ENCODE measurements at places on chromosomes 6 and 20.

GRCh38 chr6:169845426-169846285 is 94.2 kb downstream of the ERMARD start:
- no peak for DNase-seq

DNA sequence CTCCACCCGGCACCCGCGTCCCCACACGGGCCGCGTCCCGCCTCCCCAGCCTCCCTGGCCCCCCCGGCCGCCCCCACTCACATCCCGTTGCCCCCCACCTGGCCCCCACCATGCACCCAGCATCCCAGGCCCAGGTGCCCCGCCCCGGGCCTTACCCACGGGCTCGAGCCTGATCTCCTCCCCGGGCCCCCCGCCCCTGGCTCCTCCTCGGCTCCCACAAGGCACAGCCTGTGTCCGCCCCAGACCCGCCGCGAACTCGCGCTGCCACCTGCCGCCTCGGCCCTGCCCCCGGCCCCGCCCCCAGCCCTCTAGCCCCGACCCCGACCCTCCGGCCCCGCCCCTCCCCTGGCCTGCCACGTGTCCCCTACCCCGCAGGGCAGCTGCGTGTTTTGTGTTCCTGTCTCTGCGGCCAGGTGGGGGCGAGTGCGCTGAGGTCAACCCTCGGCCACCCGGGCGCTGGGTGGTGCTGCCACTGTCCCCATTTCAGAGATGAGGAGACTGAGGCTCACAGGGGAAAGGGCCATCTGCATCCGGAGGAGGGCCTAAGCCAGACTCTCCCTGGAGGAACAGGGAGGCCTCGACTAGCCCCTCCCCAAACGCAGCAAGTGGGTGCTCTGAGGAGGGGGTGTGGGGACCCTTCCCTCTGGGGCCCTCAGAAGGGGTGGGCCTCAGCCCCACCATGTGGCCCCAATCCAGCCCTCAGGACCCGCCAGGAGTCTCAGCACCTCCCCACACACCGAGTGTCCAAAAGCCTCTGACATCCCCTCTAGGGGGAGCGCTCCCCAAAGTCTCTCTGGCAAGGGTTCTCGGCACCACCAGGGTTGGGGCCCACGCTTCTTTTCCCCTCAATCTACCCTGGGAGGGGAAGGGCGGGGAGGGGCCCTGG is 99.8 kb downstream of the TAF4 start:
- no peak for DNase-seq

DNA sequence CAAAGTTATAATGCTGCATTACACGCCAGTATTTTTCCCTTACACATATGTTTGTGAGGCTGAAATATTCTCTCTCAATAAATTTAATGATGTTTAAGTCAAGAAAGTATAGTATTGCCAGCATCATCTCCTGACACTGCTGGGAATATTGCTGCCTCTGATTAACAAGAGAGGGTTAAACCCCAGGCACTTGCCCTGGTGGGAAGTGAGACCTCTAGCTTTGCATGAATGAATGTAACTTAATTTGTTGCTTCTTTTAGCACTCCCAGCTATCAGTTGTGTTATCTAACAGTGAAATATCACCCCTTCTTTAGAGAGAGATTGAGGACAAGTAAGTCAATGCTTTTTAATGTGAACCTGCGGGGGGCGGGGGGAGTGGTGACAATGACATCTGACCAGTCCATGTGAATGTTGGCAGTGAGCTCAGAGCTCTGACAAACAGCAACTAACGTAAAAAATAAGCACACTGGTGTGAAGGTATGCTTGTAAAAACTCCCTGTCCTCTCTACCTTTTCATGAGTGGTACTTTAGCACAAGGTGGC is 9.8 kb downstream of the FOXA2 start:
- DNase-seq: no peak

DNA sequence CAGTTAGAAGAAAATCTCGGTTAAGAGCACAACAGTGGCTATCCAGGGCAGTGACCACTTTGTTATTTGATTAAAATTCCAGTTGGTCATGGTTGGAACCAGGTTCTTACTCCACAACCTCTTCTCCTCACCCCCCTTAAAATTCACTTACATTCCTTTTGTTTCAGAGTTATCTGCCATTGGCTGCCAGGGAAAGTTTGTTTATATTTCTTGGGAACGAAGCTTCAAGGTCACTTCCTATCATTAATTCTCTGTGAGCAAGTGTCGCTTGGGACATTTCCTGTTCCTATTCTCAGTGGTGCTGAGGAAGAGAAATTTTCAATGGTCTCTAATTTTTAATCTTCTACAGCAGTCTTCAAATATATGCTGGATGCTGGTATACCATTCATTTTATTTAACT is 121.1 kb upstream of the COL21A1 start:
- DNase-seq: no peak

DNA sequence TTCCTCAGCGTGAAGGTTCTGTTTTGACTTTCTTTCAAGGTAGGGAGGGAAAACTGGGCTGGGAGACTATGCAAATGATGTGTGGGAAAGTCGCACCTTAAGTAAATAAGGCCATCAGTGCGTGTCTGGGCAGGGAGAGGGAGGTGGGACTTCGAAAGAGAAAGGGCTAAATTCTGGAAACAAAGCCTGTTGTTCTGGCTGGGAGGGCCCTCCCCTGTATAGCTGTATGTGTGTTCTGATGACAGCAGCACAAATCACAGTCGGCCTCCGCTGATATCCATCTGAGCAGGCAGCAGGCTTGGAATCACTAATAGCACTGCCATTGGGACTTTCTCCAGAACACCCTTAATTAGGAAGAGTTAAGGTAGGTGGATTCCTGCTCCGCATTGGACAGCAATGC is 19.2 kb downstream of the JAG1 start:
- no peak for DNase-seq

GRCh38 chr6:28565823-28566526 is 40.3 kb downstream of the GPX5 start:
- peak; percentile 27 for DNase-seq

DNA sequence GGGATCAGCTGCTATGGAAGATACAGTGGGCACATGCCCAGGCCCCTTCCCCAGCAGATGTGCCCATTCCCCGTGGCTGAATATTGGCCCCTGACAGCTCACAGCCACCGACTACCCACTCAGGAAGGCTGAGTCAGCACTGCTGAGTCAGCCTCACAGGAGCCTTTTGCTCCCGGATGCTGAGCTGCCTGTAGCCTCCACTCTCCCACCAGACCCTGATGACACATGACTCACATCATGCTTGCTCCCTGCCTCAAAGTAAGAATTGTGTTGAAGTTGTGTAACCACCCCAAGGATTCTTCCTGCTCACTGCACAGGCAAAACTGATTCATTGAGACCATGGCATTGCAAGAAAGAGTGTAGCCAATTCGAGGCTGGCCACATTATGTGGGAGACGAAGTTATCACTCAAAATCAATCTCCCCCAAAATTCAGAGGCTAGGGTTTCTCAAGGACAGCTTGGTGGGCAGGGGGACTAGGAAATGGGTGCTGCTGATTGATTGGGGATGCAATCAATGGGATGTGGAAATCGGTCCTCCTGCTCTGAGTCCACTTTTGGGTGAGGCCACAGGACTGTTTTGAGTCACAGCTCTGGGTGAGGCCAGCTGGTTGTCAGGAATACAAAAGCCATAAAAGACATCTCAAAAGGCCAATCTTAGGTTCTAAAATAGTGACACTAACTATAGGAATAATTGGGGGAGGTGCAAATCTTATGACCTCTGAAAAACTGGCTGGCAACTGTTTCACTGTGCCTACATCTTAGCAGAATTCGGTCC is 556.6 kb upstream of the CDH4 start:
- DNase-seq: no peak

DNA sequence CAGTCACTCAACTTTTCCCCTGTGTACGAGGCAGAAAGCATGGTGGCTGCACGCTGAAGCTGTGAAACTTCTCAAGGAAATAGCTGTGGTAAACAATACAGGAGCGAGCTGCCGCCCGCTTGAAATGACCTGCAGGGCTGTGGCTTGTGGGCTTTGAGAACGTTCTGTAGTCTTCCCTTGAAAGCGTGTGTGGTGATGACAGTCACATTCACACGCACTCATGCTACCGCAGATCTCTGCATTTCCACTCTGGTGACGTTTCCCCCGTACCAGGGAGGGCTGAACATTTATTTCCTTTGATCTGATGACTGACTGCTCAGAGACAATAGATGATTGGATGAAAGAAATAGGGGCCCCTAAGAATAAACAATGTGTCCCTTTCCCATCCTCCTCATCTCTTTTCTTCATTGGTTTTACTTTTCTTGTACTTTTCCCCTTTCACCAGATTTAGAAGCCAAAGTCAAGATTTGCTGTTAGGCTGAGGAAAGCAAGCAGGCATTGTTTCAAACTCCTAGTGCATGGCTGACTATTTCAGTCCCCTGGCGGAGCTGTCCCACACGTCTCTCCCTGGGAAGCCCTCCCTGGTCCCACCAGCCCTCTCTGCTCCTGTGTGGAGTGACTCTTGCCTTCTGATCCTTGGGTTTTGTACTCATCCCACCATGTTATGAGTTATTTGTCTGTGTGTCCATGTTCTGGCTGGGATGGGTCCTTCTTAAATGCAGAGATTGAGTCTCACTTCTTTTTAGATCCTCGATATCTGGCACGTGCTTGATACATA is 3.9 kb downstream of the SYTL3 start:
- DNase-seq: no peak

DNA sequence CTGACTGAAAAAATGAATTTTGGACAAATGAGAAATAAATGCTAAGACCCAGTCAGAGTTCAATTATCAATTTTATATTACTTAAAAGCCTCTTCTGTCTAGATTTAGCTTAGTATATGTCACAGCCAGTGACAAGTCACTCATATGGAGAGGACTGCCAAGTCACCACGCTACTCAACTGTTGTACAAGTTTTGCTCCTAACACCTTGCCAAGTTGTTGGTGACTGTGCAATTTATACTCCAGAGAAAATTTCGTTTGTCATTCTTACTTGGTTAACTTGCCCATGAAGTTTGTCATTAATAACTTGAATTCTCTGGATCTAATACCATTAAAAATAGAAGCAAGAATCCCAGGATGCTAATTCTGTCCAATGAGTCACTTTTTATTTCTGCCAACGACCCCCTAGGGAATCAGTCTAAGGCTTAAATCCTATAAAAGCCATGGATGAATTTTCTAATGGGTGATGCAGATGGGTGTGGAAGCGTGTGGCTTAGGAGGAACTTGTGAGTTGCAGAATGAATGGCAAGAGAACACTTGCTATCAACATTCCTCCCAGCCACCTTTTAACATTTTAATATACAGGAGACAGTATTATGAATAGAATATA is 30.4 kb upstream of the FBXO30 start:
- DNase-seq: no peak

- no peak for DNase-seq
Measured at GRCh38 chr20:60204601-60205000, 246.4 kb downstream of the CDH26 start.

- no peak for DNase-seq
Measured at GRCh38 chr6:140784573-140784972, 1348.2 kb upstream of the GJE1 start.

GRCh38 chr6:150876598-150876997 is 11.1 kb downstream of the MTHFD1L start:
- DNase-seq: no peak

DNA sequence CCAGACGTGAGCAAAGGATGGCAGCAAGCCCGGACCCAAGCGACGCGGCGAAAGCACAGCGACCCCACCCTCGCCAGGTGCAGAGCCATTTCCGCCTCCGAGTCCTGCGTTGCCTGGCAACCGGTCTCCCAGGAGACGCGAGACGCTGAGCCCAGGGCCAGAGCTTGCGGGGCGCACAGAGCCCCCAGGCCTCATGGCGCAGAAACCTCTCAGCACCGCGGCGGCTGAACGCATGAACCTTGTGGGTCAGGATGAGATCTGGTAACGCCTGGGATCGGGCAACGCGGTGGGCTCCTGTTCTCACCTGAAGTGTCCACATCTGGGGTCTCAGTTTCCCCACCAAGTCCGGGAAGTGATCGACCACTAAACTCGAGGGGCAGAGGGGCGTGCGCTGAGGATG is 77.7 kb downstream of the ANKRD60 start:
- no peak for DNase-seq

DNA sequence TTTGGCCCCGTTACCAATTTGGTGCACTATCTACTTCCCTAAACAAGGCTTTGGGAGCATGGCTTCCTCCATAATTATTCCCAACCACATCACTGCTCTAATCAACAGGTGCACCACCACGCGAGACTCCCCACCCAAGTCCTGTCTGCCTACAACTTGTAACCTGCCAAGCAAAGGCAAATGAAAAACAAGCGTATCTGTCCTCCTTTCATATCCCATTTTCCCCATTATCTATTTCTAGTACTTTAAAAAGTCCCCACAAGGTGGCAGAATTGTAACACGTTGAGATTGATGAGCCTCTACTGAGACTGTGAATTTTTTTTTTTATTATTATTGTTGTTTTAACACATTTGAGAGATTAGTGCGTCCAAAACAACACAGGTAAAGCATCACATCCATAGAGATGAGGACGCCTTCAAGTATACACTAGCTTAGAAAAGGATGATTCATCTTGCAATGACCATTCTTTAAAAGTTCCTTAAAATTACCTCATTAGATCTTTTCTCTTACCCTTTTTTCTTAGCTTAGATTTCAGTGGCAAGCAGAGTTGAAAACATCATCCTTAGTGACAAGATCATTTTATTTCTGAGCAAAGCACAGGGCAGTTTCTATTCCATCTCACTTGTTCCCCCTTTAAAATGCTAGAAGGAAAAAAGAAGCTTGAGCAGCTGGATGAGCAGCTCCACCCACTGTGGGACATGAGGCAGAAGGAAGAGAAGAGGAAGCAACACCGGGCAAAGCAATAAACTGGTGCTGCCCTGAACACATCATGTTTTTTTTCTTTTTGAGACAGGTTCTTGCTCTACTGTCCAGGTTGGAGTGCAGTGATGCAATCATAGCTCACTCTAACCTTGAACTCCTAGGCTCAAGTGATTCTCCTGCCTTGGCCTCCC is 210.8 kb downstream of the ARHGAP18 start:
- DNase-seq: peak; percentile 13

DNA sequence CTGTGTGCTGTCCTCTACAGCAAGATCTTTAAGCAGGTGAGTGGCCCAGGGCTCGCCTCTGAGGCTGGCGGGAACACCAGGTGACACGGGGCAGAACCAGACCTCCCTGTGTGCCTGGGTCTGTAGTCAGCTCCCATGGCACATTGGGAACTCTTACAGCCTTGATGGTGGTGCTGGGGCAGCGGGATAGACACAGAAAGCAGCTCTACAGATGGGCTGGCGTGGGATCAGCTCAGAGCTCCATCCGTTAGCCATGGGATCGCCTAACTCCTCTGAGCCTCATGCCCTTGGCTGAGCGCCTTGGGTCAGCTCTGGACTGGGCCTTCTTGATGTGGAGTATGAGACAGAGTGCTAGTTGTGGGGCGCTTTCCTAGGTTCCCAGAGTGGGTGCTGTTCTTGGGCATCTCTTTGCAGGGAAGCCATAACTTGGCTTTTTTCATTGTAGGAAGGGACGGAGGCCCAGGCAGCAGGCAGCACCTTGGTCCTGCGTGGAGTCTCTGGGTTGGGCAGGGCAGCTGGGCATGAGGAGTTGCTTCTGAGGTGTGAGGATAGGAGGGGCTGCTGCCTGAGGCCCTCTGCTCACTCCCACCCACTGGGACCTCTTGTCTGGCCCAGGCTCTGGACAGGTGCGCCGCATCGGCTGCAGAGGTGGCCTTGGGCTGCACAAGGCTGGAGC is 51.3 kb downstream of the EFCAB8 start:
- no peak for DNase-seq

All from HuH-7 (cell line).